ENCODE measurements at places on chromosomes 16 and 17.
A peak's percentile ranks its signal among the peaks of the same experiment; 100 is the strongest.

GRCh38 chr17:14118951-14119350 lies 49.6 kb downstream of the COX10 start:
- DNase-seq = no peak

DNA sequence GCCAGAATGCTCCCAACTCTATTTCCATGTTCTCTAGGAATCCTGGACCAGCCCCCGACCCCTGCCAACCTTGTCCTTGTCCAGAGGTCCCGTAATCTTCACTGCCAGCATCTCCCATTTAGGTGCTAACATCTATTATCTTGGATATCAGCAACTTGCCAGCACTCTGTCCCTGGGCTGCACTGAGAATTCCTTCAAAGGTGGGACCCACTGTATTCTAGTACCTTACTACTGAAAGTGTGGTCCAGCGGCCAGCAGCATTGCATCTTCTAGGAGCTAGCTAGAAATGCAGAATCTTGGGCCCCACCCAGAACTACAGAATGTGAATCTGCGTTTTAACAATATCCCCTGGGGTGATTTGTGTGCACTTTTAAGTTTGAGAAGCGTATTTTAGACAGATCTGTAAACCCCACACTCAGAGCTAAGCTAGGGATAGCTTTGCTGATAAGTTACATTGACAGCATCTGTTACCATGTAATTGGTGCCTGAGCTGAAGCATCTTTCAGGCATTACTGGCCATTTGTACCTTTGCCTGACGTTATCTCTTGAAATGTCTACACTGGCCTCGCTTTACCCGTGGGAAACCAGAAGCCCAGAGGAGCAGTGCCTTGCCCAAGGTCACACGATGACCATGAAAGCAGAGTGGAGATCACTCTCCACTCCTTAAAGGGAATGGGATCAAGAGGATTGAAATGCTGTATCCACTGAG lies 8.3 kb downstream of the ABAT start:
- DNase-seq = no peak

GRCh38 chr17:67015001-67015400 lies 29.4 kb upstream of the CACNG1 start:
- no peak for DNase-seq

GRCh38 chr17:61221597-61222471 lies 177.8 kb upstream of the TBX2 start:
- no peak for DNase-seq

DNA sequence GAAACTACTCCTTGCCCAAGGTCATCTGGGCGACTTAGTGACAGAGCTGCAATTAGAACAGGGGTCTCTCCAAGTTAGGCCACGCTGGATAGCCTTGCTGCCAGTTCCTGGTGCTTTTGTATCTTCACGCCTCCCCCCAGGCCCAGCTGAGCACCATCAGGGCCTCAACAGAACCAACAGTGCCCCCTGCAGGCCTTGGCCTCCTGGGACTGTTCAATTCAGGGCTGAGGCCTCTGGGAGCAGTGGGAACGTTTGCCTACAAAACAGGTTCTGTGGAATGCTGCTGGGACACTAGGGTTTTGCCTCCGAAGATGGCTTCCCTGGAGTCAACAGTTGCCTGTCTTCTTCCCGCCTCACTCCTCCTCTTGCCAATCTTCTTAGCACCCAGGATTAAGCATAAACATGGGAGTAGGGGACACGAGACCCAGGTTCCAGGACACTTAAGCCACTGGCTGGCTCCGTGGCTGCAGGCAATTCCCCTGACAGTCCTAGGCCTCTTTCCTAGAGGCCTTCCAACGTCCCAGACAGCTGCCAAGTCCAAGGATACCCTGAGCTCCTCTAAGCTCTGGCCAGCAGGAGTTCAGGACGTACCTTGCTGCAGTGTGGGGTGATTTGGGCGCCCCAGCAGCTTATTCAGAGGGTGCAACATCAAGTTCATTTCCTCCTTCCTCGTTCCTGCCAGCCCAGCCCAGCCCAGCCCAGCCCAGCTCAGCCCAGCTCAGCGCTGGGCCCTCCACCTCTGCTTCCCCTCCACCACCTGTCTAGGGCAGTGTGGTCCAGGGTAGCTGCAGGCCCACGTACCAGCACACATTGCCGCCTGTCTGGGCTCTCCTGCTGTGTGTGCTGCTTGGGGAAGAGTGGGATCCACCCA lies 246.6 kb upstream of the RPL38 start:
- DNase-seq = no peak

GRCh38 chr17:44308320-44308818 lies at the start of gene RUNDC3A:
TSS of gene RUNDC3A (plus strand) at chr17:44308601. CDS start at chr17:44308833, 232 bp downstream.
- peak; percentile 63 for DNase-seq

DNA sequence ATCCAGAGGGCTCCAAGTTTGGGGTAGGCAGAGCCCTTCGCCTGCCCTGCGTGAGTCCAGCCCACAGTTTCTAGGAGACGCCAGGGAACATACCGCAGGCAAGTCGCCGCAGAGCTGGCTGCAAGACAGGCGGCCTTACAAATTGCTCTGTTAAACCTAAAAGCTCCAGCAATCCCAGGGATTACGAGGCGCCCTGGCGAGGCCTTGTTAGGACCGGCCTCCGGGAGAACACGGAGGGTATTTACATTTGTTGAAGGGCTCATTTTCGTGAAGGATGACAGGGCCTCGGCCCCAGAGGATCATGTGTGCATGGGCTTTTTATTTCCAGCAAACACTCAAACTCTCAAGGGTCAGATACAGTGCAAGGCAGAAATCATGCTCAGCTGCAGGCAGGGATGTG lies 77.6 kb upstream of the FOXF1 start:
- no peak for DNase-seq

DNA sequence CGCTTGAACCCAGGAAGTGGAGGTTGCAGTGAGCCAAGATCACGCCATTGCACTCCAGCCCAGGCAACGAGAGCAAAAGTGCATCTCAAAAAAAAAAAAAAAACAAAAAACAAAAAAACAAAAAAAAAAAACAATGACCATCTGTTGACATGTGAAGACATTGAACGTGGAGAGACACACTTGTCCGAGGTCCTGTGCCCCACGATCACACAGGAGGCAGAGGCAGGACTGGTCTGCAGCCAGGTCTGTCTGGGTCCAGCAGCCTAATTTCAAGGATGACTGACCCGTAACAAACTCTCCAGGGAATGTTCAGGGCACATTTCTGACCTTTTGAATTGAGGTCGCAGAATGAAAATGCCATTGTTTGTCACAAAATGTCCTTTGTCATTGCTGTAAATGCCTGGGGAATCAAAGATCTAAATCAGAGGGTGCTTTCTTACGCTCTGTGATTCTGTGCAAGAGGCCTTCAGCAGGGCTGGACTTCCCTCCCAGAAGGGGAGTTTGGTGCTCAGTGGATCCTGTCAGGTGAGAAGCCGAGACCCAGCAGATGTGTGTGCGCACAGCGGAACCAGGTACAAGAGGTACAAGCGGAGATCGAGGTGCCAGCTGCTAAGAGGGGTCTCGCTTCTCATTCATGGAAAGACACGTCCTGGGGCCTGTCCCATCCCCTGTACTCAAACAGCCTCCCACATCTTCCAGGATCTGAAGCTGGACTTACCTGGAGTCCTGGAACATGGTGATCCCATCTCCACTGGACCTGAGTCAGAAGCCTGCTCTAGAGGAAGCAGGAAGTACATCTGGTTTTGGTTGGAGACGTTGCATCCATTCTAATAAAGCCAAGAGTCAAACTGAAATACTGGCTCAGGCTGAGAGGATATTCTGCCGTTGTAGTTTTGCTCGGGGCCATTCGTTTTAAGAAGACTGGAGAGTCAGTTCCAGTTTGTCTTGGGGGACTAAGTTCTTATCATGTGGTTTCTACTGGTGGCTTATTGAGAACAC lies 95.8 kb downstream of the IRF8 start:
- DNase-seq = no peak

DNA sequence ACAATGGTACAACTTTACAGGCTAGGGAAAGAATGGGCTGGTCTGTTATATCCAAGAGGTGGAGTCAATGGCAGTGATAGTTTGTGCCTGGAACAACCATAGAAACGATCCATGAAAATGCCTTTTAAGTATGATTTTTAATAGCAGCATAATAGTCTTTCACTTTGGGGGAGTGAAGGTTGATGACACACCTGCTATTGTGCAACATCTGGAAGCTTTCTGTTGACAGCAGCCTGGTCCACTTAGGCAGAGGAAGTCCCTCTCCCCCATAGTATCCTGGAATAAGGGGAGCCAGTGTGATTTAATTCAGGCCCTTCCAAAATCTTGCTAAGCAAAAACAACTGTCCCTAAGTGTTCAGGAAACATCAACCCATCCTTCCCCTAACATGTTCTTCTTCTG lies 56.3 kb upstream of the HS3ST4 start:
- DNase-seq = no peak

Data from stimulated activated CD8-positive, alpha-beta memory T cell treated with anti-CD3 and anti-CD28 coated beads, Interleukin-15, amount 100 ng/mL, for 4 hours (primary cell).